Activated T-cell treated with anti-CD3 and anti-CD28 coated beads, Interleukin-2, amount 50 U/mL, for 72 hours (primary cell): ENCODE measurements at places on chromosomes 16 and 17.
A peak's percentile ranks its signal among the peaks of the same experiment; 100 is the strongest.

- H3K36me3 ChIP-seq, result no peaks in the 10 kb centered on the region
- H3K27ac ChIP-seq, result no peak overlapping the region
- no peak for DNase-seq
- H3K4me1 ChIP-seq, result no peaks in the 10 kb centered on the region
Observed at GRCh38 chr17:70771804-70772386, 602.6 kb downstream of the KCNJ2 start.

GRCh38 chr16:23491490-23492391 is 18.6 kb downstream of the GGA2 start:
- H3K27me3 ChIP-seq, result no peaks in the 10 kb centered on the region
- no peaks in the 10 kb centered on the region for H3K4me1 ChIP-seq
- peak overlapping the region; percentile 72 for H3K27ac ChIP-seq
- DNase-seq, result no peak
- H3K36me3 ChIP-seq, result peaks cover 17% of the 10 kb centered on the region
- no peak overlapping the region for H3K4me3 ChIP-seq

GRCh38 chr16:49510141-49510540 is 136.5 kb downstream of the C16orf78 start:
- H3K4me1 ChIP-seq, result no peaks in the 10 kb centered on the region
- no peak overlapping the region for H3K27ac ChIP-seq
- H3K36me3 ChIP-seq, result no peaks in the 10 kb centered on the region
- H3K4me3 ChIP-seq, result no peak overlapping the region
- H3K27me3 ChIP-seq, result no peaks in the 10 kb centered on the region
- no peak for DNase-seq

GRCh38 chr17:27469256-27469655 is 13.0 kb downstream of the KSR1 start:
- H3K36me3 ChIP-seq, result peaks cover 15% of the 10 kb centered on the region
- H3K27me3 ChIP-seq, result no peaks in the 10 kb centered on the region
- H3K27ac ChIP-seq, result peak overlapping the region; percentile 92
- peak overlapping the region; percentile 78 for H3K4me3 ChIP-seq
- DNase-seq, result peak; percentile 55

- peaks cover 8% of the 10 kb centered on the region for H3K36me3 ChIP-seq
- H3K27ac ChIP-seq, result peak overlapping the region; percentile 93
Observed at GRCh38 chr16:48612611-48613010, 2.6 kb upstream of the N4BP1 start.

DNA sequence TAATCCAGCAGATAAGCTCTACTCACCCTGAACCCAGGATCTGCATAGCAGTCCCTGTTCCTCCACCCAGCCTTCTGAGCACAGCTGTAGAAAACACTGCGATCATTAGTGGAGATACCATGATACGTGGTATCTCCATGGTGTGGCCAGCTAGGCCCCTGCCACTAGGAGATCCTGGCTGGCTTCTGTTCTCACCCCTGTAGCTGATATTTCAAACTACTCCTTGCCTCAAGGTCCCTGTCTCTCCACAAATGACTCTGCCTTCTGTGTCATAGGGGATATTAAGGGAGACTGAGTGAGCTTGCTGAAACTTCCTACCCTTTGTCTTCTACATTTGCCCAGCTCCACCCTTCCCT is 44.3 kb downstream of the ERN1 start:
- no peak overlapping the region for H3K4me3 ChIP-seq
- DNase-seq, result no peak
- H3K4me1 ChIP-seq, result peaks cover 40% of the 10 kb centered on the region
- no peak overlapping the region for H3K27ac ChIP-seq
- H3K36me3 ChIP-seq, result peaks cover 5% of the 10 kb centered on the region
- no peaks in the 10 kb centered on the region for H3K27me3 ChIP-seq
